ENCODE measurements at places on chromosomes 12 and 14.

DNA sequence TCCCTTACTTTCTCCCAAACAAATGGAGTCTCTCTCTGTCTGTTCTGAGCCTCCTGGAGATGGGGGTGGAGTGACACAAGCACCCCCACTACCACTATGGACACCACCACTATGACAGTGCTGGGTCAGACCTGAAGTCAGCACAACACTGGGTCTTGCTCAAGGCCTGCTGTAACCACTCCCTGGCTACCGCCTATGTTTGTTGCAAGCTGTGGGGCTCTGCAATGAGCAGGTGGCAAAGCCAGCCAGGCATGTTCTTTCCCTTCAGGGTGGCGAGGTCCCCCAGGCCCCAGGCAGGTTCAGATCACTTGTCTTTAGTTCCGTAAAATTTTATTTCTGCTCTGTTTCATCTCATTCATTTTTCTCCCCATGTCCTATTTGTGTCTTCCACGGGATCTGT, 349.8 kb downstream of the TMEM121 start:
- no peaks in the 10 kb centered on the region for H3K36me3 ChIP-seq
- no peak overlapping the region for H3K27ac ChIP-seq
- H3K4me1 ChIP-seq: peaks cover 4% of the 10 kb centered on the region
- peaks cover 72% of the 10 kb centered on the region for H3K27me3 ChIP-seq
- no peak for DNase-seq
- H3K4me3 ChIP-seq: no peak overlapping the region

GRCh38 chr12:39237004-39237403, 205.9 kb downstream of the KIF21A start:
- peaks cover 4% of the 10 kb centered on the region for H3K27me3 ChIP-seq
- H3K4me1 ChIP-seq: no peaks in the 10 kb centered on the region
- no peak overlapping the region for H3K27ac ChIP-seq
- DNase-seq: no peak
- no peaks in the 10 kb centered on the region for H3K36me3 ChIP-seq

GRCh38 chr12:109518820-109519665, 41.6 kb downstream of the UBE3B start:
- peak; percentile 66 for DNase-seq
- no peaks in the 10 kb centered on the region for H3K4me1 ChIP-seq
- H3K36me3 ChIP-seq: peaks cover 54% of the 10 kb centered on the region
- H3K27ac ChIP-seq: no peak overlapping the region

DNA sequence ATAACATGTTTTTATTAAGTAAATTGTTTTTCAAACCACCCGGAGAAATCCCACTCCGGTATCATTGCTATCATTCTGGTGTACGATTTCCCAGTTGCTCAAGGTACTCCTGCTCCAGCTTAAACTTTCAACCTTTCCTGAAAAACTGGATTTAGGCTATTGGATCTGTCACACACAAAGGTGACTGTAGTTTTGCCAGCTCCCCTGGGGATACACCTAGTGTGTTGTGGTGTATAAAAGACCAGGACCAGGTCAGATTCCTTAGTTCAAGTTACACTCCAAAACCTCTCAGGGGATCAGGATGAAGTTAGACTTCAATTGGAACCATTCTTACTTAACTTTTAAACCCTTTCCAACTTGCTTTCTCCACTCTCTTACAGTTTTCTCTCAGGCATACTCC, 303.9 kb downstream of the NOVA1 start:
- no peak overlapping the region for H3K27ac ChIP-seq
- no peak for DNase-seq
- no peaks in the 10 kb centered on the region for H3K27me3 ChIP-seq
- no peaks in the 10 kb centered on the region for H3K4me1 ChIP-seq
- H3K4me3 ChIP-seq: no peak overlapping the region

- H3K4me3 ChIP-seq: peak overlapping the region; percentile 76
- H3K4me1 ChIP-seq: peaks cover 30% of the 10 kb centered on the region
- DNase-seq: no peak
Measured at GRCh38 chr12:24947541-24948419, 1.1 kb downstream of the BCAT1 start.

GRCh38 chr14:80587096-80587724, 354.3 kb downstream of the CEP128 start:
- H3K4me3 ChIP-seq: no peak overlapping the region
- H3K27me3 ChIP-seq: no peaks in the 10 kb centered on the region

All from activated CD4-positive, alpha-beta memory T cell treated with anti-CD3 and anti-CD28 coated beads, Interleukin-2, amount 10 ng/mL, durations not matched to agents 7 days and 5 days (primary cell).